Activated CD4-positive, alpha-beta T cell treated with anti-CD3 and anti-CD28 coated beads, Interleukin-2, amount 50 U/mL, for 16 hours (primary cell): ENCODE measurements at places on chromosomes 3 and 15.

DNA sequence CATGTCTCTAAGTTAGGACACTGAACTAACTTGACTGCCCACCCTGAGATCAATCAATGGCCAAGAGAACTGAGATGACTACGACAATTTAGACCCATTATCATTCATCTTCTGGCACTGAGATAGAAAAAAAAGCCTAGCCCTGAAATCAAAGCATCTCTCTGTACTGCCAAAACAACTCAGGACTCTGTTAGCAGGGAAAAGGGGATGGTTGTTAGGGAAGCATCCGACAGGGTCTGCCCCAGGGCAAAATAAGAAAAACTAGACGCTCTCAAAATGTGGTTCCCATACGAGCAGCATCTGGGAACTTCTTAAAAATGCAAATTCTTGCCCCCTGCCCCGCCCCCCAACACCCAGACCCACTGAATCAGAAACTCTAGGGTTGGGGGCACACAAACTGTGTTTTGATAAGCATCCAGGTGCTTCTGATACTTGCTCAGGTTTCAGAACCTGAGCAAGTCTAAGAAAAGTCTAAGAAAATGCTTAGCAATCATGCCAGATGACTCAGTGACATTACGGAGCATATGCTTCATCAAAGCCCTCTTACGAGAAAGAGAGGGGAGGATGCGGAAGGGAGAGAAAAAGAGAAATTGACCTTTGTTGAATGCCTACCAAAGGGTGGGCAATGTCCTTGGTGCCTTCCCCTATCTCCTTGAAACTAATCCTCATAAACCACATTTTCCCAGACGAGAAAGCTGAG is 172.8 kb upstream of the HES1 start:
- peak; percentile 77 for DNase-seq

DNA sequence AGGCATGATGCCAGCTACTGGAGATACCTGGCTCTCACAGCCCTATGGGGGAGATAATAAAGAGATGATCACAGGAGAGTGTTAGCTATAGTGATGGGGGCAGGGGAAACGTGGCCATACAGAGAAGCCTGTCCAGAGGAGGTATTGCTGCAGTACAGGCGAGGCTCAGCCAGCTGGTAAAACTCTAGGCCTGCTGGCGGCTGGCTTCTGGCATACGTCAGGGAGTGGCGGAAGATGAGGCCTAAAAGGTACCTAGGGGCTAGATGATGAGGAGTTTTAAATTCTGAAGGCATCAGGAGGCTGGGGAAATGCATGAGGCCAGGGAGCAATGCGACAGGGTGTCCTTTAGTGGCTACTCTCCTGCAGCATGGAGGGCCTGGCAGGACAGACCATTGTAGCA is 110.7 kb downstream of the EEFSEC start:
- no peak for DNase-seq

DNA sequence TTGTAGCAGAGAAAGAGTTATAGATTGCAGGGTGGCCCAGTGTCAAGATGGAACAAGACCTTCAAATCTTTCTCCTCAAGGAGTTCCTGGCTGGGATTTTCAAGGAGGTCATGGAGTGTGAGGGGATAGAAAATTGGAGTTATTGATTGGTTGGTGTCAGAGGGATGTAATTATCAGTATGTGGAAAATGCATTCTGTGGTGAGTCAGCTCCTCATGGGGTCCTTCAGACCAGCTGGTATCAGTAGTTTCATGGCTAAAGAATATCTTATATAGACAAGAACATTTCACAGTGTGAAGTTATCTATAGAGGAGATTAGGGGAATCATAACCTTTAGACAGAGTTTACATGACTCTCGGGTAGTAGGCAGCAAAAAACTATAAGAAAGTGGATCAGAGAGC is 1114.0 kb upstream of the GBE1 start:
- DNase-seq: no peak

- DNase-seq: no peak
These were observed 374.7 kb upstream of the TPRG1 start for GRCh38 chr3:188797045-188797444.

DNA sequence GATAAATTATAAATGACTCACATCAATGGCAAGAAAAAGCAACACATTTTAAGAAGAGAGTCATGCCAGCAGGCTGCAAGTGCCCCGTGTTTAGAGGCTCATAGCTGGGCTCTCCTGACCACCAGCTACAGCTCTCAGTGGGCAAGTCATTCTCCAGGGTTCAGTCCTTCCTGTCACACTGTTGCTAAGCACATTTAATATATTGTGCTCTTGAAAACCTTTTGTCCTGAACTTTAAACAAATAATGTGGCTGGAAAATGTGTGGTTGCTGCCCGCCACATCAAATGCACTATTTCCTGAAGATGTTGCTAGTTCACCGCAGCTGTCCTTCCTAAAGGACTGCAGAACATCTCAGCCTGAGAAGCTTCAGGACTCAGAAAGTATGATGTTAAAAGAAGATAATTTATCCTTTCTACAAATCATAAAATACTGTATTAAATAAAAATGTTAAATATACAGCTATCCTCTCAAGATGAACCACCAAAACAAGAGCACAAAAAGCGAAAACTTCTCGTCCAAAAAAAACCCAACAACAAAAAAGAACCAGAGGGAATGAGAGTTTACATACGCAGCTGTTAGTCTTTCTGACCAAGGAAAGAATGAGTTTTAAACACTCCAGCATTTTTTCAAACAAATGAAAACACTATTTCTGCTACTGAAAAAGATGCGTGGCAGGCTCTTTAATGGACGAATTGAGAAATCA is 951 bp downstream of the TARS3 start:
- peak; percentile 58 for DNase-seq

DNA sequence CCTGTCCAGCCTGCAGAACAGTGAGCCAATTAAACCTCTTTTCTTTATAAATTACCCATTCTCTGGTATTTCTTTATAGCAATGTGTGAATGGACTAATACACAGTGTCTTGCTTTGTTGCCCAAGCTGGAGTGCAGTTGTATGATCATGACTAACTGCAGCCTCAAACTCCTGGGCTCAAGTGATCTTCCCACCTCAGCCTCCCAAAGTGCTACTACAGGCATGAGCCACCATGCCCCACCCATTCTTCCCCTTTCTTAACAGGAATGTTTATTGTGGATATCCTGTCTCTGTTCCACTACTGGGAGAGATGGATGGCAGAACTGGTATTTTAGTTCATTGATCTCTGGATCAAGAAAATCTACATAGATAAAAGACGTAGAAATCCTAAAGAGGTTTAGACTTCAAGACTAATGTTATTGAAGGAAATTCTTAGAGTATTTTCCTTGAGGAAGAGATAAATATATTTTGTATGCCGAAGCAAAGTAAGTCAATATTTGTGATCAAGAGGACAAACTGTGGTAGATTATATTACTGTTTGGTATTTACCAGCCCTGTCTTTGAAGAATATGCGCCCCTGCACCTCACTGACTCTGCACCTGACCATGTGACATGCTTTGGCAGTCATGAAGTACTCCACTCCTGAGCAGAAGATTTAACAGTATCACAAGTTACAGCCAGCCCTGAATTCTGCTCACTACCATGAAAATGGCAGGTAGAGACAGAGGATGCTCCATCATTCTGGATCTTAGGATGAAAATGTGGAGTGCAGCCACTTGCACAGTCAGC is 42.9 kb downstream of the UACA start:
- no peak for DNase-seq

DNA sequence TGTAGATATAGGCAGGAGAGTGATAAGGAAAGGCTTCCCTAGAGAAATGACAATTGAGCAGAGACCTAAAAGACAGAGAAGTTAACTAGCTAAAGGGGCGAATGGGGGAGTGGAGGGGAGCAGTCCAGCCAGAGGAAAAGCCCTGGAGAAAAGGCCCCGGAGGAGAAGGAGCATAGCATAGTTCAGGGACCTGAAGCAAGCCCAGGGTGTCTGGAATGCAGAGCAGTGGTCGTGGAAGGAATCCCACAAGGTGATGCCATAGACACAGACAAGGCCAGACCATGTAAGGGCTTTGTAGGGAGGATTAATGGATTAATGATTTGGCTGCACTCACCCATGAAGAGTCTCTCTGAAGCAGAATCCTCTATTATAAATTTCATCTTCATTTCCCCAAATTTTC is 45.8 kb upstream of the LRRN1 start:
- DNase-seq: no peak

- DNase-seq: no peak
These were observed 187.2 kb downstream of the TLE3 start for GRCh38 chr15:69910514-69910913.

- DNase-seq: no peak
These were observed 33.1 kb upstream of the FOXP1 start for GRCh38 chr3:71616571-71617021.

DNA sequence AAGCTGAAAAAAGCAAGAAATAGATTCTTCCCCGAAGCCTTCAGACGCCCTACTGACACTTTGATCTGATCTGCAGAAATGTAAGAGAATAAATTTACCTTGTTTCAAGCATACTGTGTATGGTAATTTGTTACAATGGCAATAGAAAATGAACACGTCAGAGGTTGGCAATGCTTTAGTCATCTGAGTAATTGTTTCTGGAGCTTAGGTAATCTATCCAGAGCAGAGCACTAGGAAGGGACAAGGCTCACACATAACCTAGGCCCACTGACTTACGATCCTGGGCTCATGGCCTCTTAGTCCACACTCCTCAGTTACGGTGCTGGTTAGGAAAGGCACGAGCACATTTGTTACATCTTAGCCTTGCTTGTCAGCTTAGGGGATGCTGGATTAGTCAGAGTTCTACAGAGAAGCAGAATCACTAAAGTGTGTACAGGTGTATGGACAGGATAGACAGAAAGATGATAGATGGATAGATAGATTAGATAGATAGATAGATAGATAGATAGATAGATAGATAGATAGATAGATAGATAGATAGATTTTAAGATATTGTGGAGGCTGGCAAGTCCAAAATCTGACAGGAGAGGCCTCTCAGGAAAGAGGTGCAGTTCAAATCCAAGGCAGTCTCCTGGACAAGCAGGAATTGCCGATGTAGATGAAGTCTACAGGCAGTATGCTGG is 46.8 kb upstream of the TBC1D23 start:
- no peak for DNase-seq

GRCh38 chr3:132569580-132569979 is 27.5 kb upstream of the ACKR4 start:
- no peak for DNase-seq

DNA sequence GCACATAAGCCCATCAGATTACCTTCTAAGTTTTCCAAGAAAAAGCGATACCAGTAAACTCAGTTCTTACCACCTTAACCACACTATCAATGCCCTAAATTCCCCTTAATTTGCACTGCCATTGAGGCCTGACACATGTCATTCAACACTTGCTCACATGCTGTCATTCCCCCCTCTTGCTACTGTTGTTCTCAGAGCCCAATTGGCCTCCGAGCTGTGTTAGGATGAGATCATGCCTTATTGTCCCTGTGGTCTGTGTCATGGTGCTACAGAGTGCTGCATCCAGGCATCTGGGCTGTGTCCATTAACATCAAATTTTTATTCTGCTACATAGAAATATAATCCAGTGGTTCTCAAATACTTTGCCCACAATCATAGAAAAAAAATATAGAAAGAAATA is 213.6 kb downstream of the SSR3 start:
- no peak for DNase-seq

- DNase-seq: no peak
These were observed 64.3 kb upstream of the GATM start for GRCh38 chr15:45442507-45443135.

DNA sequence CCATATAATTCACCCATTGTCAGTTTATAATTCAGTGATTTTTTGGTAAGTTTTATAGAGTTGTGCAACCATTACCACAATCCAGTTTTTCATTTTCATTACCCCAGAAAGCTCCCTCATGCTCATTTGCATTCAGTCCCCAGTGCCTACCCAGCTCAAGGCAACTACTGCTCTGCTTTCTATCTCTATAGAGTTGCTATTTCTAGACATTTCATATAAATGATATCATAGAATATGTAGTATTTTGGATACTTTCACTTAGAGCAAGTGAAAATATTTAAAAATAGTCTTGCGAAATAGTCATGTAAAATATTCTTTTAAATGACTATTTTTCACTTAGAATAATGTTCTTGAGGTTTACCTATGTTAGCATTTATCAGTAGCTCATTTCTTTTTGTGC is 42.1 kb downstream of the ZNF654 start:
- no peak for DNase-seq

GRCh38 chr15:84813435-84813834 is 3.7 kb upstream of the ALPK3 start:
- no peak for DNase-seq

GRCh38 chr3:155428563-155428962 is 135.1 kb upstream of the STRIT1 start:
- no peak for DNase-seq

- DNase-seq: peak; percentile 88
These were observed 93.0 kb upstream of the LPP start for GRCh38 chr3:188060840-188061544.
